NCI-H446 (cell line): ENCODE measurements at places on chromosomes 2 and 18.

GRCh38 chr2:68767031-68767961 lies 32.7 kb downstream of the ARHGAP25 start:
- DNase-seq = no peak

GRCh38 chr18:13400636-13401315 lies 182.2 kb downstream of the LDLRAD4 start:
- no peak for DNase-seq

DNA sequence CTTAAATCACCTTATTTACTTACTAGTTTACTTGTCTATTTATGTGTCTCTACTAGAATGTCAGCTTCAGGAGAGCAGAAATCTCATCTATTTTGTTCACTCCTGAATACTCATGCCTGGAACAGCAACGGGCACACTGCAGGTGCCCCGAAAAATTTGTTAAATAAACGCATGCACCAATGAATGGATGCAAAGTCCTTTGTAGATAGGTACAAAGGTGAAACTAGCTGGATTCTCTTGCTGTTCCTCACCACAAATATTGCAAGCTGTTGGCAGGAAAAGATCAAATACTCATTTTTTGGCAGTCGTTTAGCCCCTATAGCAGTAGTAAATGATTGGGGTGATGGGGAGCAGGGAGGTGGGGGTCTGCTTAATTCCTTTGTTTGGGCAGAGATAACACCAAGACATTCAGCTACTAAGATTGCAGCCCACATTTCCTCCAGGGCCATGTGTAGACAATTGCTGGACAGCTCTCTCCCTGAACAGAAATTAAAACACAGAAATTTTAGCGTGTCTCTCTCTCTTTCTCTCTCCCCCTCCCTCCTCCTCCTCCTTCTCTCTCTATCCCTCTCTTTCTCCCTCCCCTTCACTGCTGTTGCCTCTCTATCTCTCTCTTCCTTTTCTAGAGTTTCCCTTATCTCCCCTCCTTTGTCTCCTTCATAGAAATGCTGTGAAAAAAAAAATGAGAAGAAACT lies 5.4 kb downstream of the MARCHF4 start:
- DNase-seq = no peak

DNA sequence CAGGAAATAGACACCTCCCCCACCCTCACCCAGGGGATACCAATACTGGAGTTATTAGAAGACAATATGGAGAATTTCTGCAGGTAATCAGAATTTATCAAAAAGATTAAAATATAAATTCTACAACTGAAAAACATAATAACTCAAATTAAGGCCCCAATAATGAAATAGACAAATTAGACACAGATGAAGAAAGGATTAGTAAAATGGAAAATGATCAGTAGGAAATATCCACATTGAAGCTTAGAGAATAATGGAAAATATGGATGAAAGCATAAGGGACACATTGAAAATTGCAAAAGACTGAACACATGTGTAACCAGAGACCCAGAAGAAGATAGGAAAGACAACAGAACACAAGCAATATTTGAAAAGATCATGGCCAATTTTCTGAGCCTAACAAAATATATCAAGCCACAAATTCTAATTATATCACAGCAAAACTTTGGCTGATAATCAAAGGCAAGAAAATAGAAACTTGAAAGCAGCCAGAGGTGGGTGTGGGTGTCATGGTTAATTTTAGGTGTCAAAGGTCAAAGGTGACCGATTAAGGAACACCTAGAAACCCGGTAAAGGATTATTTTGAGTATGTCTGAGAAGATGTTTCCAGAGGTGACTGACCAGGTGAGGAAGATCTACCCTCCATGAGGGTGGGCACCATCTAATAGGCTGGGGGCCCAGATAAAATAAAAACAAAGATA lies 28.2 kb downstream of the BOK start:
- DNase-seq = no peak

DNA sequence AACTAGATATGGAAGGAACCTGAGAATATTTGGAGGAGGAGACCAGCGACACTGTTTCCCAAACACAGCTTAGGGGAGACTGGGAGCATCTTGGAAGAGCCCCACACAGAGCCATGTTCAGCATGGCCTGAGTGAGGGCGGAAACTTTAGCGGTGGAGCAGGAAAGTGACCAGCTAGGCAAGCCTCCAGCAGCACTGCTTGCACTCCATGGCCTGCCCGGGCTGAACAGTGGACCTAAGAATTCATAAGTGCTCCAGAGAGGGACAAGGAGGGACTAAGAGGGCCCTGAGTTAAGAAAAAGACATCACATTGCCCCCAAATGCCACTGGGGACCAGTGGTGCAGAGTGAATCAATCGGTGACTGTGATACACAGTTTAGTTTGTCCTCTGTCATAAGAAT lies 566.4 kb downstream of the TNS1 start:
- DNase-seq = no peak

- no peak for DNase-seq
These were observed 27.1 kb upstream of the FZD5 start for GRCh38 chr2:207796585-207797350.

GRCh38 chr2:86372641-86373502 lies 35.4 kb upstream of the REEP1 start:
- DNase-seq = peak; percentile 68

DNA sequence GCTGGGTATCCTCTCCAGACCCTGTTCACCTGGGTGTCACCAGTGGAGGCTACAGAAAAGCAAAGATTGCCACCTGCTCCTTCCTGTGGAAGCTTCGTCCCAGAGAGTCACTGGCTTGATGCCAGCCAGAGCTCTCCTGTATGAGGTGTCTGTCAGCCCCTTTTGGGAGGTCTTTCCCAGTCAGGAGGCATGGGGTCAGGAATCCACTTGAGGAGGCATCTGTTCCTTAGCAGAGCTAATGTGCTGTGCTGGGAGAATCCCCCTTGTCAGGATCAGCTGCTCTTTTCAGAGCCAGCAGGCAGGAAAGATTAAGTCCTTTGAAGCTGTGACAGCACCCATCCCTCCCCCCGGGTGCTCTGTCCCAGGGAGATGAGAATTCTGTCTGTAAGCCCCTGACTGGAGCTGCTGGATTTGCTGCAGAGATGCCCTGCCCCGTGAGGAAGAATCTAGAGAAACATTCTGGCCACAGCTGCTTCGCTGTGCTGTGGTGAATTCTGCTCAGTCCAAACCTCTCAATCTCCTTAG lies 121.8 kb downstream of the GPR39 start:
- no peak for DNase-seq

GRCh38 chr2:198968545-198968944 lies 489.2 kb downstream of the SATB2 start:
- no peak for DNase-seq

DNA sequence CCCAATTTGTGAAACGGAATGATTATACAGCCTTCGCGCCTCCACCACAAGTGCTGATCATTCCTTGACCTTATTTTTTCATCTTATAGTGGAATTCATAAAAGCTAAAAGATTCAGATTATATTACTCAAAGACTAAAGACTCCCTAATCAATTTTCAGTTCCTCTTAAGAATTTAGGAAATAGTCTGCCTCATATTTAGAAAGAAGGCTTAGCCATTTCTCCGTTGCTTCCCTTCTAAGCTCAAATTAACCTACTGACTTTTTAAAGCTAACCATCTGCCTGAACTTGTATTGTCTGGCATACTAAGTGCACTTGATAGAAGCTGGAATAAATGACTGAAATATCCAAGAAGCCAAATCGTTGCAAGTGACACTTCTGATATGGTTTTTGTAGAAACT lies 44.7 kb downstream of the HNRNPLL start:
- DNase-seq = no peak

DNA sequence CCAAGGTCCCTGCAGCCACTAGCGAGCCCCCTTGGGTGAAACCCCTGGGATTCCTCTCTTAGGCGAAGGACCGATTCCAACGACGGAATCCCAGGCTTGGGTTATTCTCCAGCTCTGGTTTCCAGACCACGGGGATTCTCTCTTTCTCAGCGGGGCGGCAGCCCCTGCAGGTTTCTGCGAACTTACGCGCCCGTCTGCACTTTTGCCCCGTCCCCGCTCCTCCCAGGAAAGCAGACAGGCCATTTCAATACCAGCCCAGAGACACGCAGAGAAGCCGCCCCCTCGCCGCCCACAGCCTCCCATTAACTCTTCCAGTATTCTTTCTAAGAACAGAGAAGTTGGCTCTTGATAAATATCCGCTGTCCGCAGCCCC lies 1.2 kb downstream of the CBLN2 start:
- no peak for DNase-seq

GRCh38 chr2:98664323-98664722 lies 55.9 kb downstream of the UNC50 start:
- no peak for DNase-seq

GRCh38 chr2:16123421-16123820 lies 183.1 kb downstream of the MYCN start:
- DNase-seq = no peak

DNA sequence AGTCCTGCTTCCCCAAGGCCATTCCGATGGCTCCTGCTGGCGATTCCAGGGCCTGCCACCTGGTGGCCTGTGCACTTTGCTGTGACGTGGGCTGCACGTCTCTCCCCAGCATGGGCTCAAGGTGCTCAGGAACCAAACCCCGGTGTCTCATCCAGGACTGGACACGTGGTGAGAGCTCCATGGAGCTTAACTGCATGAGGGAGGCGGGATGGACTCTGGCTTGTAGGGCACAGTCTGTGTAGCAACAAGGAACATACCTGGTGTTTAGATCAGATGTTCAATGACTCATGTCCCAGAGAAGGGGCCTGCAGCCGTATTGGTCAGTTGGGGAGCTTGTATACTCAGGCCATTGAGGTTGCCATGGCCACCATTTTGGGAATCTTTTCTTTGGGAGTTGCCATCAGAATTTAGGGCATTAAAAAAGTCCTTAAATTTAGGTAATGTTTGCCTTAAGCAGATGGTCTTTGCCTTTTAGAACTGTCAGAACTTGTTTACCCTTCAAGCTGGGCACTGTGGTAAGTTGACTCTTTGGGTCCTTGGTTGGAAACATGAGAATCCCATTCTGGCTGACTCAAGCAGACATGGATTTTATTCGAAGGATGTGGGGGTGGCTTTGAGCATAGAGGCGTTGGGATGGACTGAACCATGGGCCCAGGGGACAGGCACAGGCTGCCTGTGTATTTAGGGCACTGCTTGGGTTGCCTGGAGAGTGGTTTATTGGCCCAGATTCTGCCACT lies 21.0 kb downstream of the AGAP1 start:
- DNase-seq = no peak

DNA sequence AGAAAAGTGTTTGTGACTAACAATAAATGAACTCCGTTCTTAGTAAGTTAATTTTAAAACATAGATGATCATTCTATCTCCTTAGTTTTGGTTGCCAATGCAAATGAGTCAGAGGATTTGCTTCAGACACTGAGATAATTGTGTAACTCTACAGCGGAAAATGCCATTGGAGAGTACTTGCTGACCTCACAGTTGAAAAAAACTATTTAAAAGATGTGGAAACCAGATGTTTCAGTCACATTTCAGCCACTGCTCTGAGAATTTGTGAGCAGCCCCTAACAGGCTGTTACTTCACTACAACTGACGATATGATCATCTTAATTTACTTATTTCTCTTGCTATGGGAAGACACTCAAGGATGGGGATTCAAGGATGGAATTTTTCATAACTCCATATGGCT lies at the start of gene TNFAIP6:
Gene TNFAIP6 (plus strand): TSS at position 234 of the 400 bp plus-strand sequence. CDS start 75 bp downstream, at position 309.
- no peak for DNase-seq

DNA sequence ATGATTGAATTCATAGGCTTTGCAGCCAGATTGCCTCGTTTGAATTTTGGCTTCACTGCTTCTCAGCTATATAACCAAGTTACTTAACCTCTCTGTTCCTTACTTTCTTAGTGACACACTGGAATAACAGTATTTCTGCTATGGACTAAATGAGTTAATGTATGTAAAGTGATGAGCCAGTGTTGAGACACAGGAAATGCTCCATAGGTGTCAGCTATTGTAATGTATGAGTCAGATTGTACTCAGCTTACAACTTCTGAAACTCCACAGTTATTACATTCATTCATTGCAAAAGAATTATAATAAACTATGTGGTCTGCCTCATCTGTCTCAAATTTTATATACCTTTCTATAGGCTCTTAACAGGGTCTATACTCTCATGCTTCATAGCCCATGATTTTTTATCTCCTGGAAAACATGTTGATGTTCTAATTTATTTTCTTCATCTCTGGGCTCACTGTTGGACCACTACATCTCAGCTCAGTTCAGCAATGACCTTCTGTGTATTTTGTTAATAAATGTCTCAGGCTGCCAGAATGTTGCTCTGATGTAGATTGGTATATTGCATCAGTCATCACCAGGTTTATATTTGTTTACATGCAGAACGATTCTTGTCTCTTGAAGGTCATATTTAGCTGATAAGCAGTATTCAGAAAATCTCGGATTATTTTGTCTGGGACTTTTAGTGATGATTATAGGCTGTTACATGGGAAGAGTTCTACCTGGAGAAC lies 76.2 kb downstream of the MAP3K20 start:
- DNase-seq = no peak

DNA sequence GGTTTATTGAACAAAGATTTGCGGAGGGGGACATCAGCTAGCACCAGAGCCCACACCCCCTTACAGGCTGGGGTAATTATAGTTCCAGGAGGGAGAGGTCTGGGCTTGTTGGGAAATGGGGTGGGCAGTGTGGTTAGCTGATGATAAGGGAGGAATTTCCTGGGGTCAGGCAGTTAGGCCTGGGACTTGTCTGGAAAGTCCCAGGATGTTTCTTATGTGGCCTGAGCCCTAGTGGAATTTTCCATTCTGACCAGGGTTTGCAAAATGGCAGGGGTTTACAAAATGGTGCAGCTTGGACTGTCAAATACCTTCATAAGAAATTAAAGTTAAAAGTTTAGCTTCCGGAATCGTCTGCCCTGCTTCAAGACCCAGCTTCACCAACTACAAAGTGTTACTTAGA lies 199.1 kb downstream of the FBXO15 start:
- DNase-seq = no peak

- DNase-seq = no peak
These were observed 80.2 kb downstream of the PXDN start for GRCh38 chr2:1664076-1664605.

DNA sequence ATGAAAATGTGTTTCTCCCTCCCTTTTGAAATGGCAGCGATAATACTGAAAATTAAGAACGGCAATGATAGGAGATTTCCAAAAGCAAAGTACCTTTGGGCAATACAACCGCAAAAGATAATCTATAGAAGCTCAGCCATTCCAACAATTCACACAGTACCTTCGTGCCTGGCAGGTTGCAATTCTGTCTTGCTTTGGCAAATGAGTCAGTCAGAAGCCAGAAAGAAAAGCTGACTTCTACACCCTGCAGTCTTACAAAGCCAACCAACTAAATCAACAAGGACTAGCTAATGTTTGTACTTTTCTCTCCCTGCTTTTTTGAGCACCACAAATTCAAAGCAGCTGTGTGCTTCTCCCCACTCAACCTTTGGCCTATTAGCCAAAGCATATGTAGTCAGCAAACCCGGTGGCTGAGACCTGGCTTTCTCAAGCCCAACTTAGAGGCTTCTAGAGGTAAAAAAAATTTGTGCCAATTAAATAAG lies 25.7 kb upstream of the ID2 start:
- no peak for DNase-seq

- no peak for DNase-seq
These were observed 6.0 kb upstream of the SLC35F6 start for GRCh38 chr2:26757873-26758789.

DNA sequence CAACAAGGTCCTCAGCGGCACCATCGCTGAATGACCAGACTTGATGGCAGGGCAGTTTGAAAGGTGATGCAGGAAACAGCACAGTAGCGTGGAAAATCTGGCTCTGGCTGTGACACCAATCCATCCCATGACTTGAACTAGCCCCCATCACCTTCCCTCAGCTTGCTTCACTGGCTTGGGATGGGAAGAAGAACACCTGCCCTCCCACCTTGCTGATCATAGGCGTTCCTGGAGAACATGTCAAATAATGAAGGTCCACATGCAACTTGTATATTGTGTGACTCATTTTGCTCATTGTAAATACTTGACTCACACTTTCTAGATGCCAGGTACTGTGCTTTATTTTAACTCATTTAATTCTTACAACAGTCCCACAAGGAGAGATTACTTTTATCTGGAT lies 292.4 kb upstream of the SPRED2 start:
- DNase-seq = no peak
